Non-pigmented ciliary epithelial cell (primary cell): ENCODE measurements at places on chromosomes 5 and 9.

DNA sequence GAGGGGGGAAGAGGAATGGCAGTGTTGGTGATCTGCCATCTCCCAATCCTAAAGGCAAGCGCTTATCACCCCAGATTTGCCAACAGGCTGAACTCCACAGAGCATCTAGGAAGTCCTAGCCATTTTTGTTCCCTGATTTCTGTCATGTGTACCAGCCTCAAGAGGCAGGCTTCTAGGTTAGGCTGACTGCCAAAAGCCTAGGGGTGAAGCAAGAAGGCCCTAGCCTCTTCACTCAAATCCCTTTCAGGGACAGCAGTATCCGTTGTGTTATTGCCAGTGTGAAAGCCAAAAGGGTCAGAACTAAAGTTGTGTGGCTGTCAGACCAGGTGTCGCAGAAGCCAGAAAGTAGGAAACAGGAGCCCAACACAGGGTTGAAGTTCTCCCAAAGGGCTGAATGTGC lies 14.7 kb downstream of the IGIP start:
- DNase-seq: no peak

DNA sequence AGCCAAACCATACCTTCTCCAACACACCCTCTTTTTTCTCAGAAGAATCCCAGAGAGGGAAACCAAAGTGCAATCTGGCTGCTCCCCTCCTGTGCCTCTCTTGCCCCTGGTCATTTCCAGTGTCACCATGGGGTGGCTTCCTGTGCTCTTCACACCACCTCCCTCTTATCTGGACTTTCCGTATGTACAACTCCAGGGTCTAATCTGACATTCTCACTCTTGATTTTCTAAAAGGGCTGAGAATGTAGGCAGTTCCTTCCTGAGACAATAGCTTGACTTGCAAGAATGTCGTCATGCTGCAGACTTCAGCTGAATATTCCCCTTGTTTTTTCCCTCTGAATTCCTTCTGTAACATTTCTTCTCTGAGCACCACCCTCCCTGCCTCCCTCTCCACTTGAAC lies 110.2 kb downstream of the FBXL7 start:
- no peak for DNase-seq

GRCh38 chr9:135240222-135240621 lies 152.8 kb downstream of the OLFM1 start:
- no peak for DNase-seq

GRCh38 chr9:10055886-10056395 lies 556.9 kb downstream of the PTPRD start:
- no peak for DNase-seq

DNA sequence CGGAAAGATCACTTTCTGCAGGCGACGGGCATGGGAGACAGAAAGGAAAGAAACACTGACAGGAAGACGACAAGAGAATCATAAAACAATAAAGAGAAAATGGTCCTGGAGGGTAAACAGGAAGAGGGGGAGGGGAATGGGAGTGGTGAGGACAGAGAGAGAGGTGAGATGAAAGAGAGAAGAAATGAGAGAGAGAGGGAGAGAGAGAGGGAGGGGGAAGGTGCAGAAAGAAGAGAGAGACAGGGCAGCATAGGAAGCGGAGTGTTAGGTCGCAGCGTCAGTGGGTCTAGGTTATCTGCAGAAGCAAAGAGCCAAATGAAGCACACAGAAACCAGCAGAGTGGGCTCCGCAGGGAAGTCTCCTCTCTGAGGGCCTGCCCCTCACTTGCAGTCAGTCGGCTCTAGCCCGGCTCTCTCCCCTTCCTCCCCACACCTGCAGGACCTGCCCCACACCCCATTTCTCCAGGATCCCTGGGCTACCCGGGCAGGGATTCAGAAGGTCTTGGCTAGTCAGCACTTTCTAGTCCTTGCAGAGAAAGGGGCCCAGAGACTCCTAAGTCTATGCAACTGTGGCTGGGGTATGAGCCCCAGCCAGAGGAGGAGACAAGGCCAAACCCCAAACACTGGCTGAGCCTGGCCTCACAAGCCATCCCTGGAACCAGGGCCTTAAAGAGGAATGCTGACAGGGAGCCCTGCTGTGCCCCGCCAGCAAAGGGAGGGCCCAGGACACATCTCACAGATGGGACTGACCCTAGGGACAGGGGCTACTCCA lies 29.7 kb upstream of the MEIKIN start:
- no peak for DNase-seq

- DNase-seq: no peak
Measured at GRCh38 chr9:95373069-95373681, 55.7 kb upstream of the FANCC start.

DNA sequence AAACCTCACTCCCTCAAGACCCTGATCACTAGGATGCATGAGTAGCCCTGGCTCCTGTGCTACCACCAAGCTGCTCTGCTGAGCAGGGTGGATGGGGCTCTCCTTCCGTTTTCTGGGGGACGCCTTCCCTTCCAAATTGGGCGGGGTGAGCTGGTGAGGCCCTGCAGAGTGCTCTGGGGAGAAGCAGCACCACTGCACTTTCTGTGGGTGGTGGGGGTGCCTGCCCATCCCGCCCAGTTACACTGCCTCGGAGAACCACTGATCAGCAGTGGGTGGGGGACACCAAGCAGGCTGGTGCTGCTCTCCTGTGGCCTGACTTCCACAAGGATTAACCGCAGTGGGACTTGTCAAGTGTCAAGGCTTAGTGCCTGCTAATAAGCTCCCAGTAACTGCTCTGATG lies 19.0 kb downstream of the GFPT2 start:
- DNase-seq: no peak

- DNase-seq: peak; percentile 17
Measured at GRCh38 chr9:25678147-25678666, at the start of gene TUSC1. TUSC1 (minus strand) TSS chr9:25678444; CDS start chr9:25678312, 132 bp downstream.

- no peak for DNase-seq
Measured at GRCh38 chr5:62268234-62268633, 37.8 kb upstream of the KIF2A start.

DNA sequence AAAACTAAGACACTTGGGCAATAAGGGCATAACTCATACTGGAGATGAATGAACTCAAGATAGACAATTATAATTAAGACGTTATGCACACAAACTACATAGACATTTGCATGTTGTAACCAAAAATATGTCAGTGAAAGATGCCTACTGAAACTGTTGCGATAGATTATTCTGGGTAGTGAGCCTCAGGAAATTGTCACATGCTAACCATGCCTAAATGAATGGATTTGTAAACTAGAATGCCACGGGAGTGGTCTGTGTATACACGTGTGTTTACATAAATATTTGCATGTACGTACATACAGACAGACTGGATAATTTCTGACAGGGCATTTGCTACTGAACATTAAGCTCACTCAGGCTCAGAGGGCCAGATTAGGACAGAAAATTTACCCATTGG lies 1.2 kb downstream of the NIPSNAP3B start:
- no peak for DNase-seq

GRCh38 chr5:4226565-4226964 lies 630.9 kb downstream of the IRX1 start:
- no peak for DNase-seq

DNA sequence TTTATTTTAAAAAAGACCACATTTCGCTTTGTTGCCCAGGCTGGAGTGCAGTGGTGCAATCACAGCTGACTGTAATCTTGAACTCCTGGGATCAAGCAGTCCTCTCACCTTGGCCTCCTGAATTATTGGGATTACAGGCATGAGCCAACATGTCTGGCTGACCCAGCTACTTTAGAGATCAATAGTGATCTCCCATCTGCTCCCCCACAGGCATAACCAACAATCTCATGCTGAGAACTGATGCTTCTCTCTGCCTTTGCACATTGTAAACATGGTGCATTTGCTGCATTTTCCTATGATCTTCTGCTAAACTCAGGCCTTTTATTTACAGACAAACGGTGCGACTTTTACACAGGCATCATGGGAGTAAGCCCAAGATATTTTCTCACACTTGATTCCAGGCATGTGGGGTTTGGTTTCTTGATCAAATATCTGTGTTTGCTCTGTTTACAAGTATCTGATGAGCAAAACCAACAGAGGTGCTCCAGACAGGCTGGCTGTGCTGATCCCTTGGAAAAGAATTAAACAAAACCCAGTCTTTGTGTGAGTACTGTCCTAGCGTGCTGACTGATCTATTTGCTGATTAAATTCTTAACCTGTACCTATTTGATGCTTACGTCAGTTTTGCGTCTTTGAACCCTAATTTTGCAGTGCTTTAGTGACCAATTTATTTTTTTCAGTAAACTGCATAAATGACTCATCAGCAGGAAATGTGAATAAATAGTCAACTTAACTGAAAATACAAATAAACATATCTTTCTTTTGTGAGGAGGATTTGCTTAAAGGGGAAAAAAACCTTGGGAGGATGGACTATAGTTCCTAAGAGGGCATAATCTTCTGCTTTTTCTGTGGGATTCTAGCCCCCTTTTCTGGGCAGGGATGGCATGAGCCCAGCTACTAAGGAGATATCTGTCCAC lies 191.7 kb upstream of the NR3C1 start:
- DNase-seq: no peak

DNA sequence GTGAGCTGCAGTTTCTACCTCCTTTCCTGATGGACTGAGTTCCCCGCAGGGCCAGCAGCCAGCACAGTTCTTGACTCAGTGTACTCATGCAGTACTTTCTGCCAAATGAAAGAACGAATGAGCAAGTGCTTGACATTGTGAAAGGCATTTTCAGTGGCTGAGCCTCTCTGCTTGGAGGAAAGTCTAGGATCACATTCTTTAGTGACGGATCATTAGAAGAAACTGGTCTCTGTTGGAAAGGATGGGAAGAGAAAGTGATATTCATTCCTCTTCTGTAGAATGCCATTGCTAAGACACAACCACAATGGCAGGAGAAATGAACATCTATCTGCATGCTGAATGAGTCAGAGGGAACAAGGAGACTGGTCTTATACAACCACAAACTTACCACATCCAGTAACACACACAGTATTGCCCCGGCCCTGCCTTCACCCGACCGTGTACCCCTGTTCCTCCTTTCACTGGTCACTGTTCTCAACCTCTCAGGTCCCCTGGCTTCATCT lies 206.9 kb downstream of the CRB2 start:
- DNase-seq: peak; percentile 72
